ENCODE measurements at places on chromosomes 12 and 14.

DNA sequence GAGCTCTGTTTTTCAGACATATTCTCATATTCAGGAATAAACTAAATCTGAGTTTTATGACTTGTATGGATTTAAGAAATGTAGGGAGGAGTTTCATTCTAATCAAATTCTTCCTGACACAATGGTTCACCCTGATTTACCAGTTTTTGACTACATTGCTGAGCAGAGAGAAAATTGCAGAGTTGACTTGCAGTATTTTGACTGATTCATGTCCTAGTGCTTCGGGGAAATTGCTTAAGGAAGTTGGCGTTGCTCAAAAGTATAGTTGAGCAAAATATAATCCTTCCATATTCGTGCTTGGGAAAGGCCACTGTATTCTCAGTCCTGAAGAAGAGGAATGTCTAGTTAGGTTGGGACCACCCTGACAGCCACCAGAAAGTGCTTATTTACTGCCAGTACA lies 1.3 kb upstream of the TWF1 start:
- no peak for DNase-seq

DNA sequence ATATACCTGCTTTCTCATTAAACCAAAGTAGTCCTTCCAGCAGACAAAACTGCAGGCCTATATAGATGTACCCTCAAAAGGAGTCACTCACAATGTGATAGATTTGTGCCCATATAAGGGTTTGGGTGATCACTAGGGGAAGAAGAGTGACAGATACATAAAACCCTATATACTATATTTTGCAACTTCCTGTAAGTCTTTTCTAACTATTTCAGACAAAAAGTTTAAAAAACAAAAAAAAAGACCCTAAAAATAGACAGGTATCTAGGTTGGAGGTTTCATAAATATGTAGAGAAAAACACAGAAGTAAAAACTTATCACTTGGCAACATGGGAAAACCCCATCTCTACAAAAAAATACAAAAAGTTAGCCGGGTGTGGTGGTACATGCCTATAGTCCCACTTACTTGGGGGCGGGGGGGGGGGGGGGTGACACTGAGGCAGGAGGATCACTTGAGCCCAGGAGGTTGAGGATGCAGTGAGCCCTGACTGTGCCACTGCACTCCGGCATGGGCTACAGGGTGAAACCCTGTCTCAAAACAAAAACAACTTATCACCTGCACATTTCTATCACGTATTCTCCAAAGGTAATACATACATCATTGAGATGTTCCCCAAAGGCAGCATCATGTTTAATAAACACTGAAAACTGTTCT lies 2.9 kb downstream of the VCPKMT start:
- peak; percentile 48 for DNase-seq

DNA sequence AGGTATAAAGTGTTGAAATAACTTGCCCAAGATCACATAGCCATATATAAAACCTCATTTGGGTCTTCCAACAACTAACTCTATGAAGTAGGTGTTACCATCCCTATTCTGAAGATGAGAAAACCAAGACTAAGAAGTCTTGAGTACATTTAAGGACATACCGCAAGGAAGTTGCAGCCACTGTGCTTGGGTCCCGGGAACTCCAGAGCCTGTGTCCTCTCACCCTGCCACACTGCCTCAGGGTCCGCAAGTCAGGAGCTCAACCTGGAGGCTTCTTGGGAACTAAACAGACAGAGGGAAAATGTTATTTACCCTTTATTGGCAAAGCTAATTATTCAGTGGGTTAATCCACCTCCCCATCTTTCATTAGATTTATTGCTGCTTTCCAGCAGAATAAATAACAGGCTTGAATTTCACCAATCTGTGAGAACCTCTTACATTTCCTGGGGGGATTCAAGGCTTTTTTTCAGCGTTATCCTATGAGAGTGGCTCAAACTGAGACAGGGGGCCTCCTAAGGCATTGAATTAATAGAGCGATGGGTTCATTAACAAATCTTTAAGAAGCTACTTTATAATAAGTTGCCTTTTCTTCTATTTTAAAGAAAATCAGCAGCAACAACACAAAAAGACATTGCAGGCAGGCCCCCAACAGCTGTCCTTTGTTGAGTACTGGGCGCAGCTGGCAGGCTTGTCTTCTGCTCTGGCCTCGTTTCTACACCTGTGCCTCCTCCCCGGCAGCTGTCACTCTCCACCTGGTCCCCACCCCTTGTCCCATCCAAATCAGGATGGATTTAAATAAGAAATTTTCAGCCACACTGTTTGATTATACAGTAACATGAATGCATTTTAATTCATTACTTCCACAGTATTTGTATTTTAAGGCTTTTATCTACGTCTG lies 25.3 kb downstream of the PHLDA1 start:
- DNase-seq = no peak

DNA sequence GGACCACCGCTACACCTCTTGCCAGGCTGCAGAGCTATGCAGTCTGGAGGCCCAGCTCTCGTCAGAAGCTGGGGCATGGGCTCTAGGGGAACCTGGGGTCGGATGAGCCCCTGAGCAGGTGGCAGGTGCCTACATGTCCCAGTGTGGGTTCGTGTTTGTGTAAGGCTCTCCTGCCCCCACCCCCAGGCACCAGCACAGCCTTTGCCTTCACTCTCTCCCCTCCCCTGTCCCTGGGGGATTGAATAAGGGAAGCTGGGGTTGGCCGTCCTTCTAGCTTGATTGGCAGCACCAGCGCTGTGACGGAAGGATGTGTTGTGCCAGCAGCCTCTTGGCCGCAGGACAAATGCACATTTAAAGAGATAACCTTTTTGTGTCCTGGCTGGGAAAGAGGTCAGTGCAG lies 34.8 kb upstream of the TSPAN9 start:
- DNase-seq = no peak

- peak; percentile 14 for DNase-seq
These were observed at the start of gene DDN for GRCh38 chr12:48999371-49000131. DDN (minus strand) TSS chr12:48999375; CDS start chr12:48999287, 88 bp downstream.

DNA sequence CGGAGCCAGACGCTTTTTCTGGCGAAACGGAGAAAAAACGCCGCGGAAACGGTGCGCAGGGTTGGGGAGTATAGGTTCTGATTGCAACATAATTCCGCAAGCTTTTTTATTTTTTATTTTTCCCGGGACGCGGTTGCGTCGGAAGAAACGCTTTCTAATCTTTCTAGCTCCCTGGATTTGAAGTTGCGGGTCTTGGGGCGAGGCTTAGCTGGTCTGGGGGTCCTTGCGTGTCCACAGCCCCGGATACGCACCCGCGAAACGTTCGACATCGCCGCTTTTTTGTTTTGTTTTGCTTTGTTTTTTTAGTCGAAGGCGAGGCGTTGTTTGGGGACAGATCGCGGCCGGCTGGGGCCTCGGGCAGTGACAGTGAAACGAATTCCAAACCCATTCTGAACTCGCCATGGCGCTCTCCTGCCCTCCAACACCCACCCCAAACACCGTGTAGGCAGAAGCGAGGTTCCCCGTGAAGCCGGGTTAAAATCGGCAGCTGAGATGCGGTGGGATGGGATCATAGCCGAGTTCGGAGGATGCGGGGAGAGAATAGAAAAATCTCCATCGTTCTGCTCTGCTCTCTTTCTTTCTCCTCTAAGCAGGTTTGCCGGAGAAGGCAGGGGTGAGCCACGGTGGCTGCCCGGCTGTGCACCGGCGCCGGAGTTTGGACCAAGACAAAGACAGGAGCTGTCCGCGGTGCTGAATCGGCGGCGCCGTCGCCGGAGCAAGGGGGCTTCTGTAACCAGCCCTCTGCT lies 8.1 kb upstream of the LHX5 start:
- no peak for DNase-seq

- DNase-seq = peak; percentile 6
These were observed 30.4 kb upstream of the BEGAIN start for GRCh38 chr14:100617410-100618317.

DNA sequence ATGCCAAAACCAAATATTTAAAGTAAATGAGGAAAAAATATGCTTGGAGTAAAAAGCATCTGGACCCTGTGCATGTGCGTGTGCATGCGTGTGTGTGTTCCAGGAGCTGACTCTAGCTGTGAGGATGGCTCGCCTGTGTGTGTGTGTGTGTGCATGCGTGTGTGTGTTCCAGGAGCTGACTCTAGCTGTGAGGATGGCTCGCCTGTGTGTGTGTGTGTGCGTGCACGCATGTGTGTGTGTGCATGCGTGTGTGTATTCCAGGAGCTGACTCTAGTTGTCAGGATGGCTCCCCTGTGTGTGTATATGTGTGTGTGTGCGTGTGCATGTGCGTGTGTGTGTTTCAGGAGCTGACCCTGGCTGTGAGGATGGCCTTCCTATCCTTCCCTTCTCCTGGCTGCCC lies 357.7 kb downstream of the CACNA1C start:
- DNase-seq = no peak

- no peak for DNase-seq
These were observed 6.9 kb downstream of the FLRT2 start for GRCh38 chr14:85536833-85537190.

GRCh38 chr12:11081987-11082386 lies 10.1 kb downstream of the TAS2R43 start:
- DNase-seq = no peak

- DNase-seq = no peak
These were observed 57.7 kb upstream of the NPFF start for GRCh38 chr12:53564941-53565340.

- no peak for DNase-seq
These were observed 213.1 kb downstream of the PTPRO start for GRCh38 chr12:15535352-15535781.

GRCh38 chr14:75277008-75277814 lies 1.4 kb upstream of the FOS start:
- DNase-seq = peak; percentile 84

GRCh38 chr14:67679006-67679405 lies 4.6 kb upstream of the VTI1B start:
- no peak for DNase-seq

DNA sequence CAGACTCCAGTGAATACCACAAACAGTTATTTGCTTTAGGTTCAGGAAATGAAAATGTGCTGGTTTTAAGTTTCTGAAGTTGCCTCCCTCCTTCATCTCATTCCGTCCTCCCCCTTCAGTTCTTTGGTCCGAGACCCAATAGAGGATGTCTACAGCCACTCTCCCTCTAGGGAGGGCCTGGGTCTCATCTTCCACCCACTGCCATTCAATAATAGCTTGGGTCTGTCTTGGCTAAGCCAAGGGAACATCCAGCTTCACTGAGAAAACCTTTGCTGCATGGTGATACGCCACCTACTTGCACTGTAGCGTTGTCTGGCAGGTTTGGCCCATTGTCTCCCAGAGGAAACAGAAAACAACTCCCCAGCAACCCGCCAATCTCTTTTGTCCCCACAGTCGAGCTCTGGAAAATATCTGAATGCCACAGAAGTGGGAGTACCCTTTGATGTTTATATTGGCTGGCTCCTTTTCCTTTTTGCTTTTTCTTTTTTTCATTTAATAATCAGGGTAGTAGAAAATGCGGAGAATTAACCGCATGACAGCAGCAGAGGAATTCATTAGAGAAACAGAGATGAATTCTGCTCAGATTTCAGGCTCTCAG lies 380.1 kb downstream of the RAD51B start:
- no peak for DNase-seq

GRCh38 chr12:95059984-95060383 lies 13.4 kb downstream of the NR2C1 start:
- DNase-seq = no peak

DNA sequence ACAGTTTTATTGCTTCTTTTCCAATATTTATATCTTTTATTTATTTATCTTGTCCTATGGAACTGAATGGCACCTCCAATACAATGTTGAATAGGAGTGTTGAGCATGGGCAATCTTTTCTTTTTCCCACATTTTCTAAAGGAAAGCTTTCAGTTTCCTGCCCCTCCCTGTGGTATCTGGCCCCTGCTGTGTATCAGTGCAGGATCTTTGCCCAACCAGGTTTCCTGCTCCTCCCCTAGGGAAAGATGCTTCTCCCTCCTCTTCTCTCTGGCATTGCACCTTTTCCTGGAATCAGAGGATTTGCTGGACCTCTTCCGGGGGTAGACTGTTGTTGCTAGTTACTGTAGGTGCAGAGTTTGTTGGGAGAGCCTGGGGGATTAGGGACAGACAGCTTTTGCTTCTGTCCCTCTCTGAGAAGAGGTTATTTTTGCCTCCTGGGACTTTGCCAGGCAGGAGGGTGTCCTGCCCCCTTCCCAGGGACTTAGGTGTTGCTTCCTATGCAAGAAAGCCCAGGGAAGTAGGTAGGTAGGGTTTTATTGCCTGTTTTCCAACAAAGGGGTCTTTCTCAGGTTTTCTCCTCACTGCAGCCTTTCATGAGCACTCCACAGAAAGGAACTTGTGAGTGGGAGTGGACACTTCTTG lies 67.6 kb downstream of the POLR3B start:
- no peak for DNase-seq

DNA sequence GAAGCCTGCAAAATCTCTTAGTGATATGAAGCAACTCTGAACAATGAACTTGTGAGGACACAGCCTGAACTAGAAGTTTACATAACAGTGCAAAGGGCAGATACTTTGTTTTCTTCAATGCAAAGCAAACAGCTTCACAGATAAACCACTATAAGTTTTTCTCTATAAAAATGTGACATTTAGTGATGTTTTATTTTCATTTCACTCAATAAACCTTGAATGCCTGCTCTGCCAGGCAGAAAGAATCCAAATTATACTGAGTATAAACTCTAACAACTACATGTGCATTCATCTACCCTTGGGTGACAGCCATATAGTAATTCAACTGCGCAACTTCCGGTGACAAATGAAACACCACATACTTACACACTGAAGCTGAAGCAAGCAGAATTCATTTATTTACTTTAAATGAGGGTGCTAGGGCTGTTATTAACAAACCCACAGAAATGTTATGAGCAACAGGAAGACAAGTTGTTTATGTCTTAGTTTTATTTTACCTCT lies 10.3 kb downstream of the DCP1B start:
- peak; percentile 76 for DNase-seq

DNA sequence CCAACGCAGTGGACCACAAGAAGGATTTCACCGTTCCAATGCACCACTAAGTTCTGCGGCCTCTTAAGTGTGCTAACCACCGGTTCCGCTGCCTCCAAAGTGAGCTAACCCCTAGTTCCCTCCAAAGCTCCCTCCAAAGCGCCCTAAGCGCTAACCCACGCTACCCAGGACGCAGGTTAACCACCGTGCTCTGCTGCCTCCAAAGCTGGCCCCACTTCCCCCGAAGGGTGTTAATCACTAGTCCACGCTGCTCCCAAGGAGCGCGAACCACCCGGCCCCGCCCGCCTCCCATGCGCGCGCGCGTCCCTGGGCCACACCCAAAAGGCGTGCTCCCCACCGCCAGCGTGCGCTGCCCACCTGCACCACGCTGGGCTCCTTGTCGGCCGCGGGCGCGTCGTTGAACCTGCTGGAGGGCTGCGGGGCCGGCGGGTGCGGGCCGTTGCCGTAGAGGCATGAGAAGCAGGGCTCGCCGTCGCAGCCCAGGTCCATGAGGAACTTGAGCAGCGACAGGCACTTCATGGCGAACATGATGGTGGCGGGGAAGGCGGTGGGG lies 11.7 kb downstream of the FAM181A start:
- no peak for DNase-seq

- DNase-seq = no peak
These were observed 53.7 kb upstream of the DDX11 start for GRCh38 chr12:31019976-31020375.

GRCh38 chr12:45303945-45304344 lies 88.0 kb downstream of the ANO6 start:
- no peak for DNase-seq

DNA sequence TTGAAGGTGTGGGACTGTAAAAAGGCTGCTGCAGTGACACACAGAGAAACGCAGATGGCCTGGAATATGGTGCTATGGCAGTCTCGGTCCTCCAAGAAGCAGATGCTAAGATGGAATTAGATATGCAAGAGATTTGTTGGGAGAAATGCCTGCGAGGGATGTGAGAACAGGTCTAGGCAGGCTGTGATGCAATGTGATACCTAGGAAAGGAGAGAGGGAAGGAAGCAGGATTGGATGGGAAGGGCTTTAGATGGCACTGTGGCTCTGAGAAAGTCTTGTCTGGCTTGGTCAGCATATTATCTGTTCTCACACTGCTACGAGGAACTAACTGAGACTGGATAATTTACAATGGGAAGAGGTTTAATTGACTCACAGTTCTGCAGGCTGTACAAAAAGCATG lies 374.4 kb downstream of the BCAT1 start:
- DNase-seq = no peak
